ENCODE measurements at places on chromosomes 11 and 22.
A peak's percentile ranks its signal among the peaks of the same experiment; 100 is the strongest.

DNA sequence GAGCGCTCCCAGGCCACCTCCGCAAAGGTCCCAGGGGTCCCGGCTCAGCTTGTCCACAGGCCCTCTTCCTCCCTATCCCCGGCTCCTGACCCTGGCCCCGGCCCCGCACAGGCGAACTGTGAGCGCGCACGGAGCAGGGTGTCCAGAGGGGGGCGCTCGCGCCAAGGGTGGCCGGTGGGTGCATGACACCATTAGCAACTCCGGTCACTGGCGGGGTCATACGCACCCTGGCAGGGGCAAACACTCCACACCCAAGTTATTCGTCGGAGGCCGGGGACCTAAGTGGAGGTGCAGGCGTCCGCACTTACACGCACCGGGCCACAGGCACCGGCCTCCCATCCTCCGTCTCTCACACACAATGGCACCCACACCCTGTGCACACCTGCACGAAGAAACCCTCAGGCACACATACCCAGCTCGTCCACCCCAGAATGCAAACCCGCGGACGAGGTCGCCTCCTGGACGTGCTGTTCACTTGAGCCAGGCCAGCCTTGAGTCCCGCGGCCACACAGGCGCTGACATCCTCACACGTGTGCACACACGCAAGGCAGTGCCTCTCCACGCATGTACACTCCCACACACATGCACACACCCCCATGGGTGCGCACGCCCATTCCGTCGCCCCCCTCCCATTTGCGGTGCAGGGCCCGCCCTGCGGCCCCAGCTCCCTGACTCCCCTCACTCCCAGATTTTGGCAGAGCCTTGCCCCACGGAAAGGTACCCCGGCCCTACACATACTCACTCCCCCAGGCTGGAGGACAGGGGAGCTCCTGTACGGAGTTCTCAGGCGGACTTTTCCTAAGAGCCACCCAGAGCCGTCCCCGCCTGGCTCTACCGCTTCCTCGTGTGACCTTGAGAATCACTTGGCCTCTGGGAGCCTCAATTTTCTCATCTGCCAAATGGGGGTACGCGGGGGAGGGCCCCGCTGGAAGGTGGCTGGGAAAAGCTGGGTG lies at the start of gene RASGRP2:
Gene RASGRP2 (minus strand): TSS at position 552 of the 953 bp plus-strand sequence. CDS start 1,276 bp downstream, outside the sequence.
- peak; percentile 51 for DNase-seq

DNA sequence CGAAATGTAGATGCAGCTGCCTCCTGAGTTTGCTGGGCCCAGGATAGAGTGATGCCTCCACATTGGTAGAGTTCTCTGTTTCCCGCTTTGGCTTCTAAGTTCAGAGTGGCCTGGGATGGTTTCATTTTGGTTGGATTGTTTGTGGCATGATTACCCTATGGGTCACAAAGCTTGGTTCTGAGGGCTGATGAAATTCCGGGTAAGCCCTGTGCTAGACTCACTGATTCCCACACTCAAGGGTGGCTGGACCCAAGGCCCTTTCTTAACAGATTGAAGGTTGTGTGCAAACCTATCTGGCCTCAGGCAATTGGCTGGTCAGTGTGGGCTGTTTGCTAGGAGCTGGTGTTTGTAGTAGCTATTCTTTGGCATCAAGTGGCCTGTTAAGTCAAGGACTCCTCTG lies 158.4 kb downstream of the MYO18B start:
- DNase-seq = no peak

GRCh38 chr11:69981119-69981784 lies 96.9 kb upstream of the ANO1 start:
- DNase-seq = no peak

DNA sequence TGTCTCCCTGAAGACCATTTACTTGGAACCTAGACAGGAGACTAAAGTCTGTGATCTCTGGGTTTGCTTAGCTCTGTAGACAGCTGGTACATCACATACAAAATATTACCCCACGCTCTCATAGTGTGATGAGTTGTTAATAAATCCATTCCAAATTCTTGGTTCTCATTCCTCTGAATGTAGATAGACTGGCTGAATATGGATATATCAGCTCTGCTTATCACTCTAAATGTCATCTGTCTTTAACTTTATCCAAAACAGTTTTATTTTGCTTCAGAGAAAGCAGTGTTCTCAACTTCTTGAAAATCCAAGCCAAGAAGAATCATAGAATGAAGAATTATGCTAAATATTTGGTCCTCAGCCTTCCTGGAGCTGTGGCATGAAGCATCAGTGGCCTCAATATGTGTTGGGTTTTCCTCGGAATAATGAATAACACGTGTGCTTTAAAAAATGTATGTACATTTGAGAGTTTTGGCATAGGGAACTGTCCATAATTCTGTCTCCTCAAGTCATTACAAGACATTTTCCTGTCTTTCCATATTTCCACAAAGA lies 10.5 kb upstream of the LDLRAD3 start:
- no peak for DNase-seq

DNA sequence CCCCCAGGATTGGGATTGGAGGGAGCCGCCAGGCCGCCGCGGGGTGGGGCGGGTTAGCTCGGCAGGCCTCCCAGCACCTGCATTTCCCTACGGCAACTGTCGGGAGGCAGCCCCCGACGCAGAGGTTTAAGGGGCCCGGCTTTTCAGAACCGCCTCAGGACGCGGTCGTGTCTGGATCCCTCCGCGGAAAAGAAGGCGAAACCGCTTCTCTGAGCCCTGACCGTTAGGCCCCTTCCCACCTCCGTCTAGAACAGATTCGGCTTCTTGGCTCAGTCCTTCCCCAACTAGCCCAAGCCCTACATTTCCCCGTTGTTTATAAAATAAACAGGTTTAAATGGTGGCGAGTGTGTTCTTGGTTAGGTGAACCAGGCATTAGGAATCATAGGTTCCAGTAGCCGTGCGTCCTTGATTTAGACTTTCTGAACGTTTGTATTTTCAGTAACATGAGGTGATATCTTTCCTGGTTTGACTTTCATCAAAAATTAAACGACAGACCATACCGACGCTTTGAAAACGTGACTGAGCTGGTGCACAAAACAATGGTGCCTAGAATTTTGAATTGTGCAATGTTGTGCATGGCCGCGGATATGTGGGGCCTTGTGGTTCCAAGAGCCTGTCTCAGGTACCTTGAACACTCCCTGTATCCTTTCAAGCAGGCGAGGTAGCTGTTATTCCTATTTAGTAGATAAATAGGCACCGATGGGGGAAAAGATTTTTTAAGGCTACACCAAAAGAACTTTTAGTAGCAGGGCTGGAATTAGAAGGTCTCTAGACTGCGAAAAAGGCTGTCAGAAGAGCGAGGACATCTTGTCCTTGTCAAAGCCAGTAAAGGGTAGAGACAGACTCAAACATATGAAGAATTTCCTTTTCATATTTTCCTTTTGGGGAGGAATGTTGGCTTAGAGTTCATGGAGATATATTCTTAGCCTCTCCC lies 1.2 kb upstream of the HSPA8 start:
- DNase-seq = peak; percentile 68

GRCh38 chr22:37526376-37526775 lies 7.2 kb upstream of the CARD10 start:
- DNase-seq = no peak

- no peak for DNase-seq
Observed at GRCh38 chr22:35443338-35443737, 43.4 kb downstream of the MCM5 start.

DNA sequence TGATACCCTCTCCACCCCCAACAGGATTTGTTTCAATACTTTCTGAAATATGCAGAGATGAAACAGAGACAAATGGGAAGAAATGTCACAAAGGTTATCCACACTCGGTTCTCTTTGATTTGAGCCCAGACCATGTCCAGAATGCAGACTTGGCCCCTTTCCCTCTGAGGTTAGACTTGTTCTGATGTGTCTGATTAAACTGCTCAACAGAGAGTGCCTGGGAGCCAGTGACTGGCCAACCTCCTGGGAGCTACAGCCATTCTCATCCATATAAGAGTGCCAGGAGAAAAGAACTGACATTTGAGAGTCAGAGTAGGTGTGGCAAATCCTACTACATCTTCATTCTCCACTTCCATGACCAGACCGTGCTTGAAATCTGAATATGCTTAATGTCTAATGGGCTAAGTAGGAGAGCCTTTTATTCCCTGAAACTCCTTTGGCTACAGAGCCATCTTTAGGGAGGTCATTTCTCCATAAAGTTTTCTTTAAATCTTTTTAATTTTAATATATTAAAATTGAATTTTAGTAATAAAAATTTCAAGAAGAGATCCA lies 201.4 kb downstream of the BLID start:
- DNase-seq = no peak

GRCh38 chr11:37352485-37352884 lies 754.4 kb upstream of the RAG2 start:
- peak; percentile 44 for DNase-seq

GRCh38 chr11:22454461-22455090 lies 116.4 kb downstream of the SLC17A6 start:
- DNase-seq = no peak

DNA sequence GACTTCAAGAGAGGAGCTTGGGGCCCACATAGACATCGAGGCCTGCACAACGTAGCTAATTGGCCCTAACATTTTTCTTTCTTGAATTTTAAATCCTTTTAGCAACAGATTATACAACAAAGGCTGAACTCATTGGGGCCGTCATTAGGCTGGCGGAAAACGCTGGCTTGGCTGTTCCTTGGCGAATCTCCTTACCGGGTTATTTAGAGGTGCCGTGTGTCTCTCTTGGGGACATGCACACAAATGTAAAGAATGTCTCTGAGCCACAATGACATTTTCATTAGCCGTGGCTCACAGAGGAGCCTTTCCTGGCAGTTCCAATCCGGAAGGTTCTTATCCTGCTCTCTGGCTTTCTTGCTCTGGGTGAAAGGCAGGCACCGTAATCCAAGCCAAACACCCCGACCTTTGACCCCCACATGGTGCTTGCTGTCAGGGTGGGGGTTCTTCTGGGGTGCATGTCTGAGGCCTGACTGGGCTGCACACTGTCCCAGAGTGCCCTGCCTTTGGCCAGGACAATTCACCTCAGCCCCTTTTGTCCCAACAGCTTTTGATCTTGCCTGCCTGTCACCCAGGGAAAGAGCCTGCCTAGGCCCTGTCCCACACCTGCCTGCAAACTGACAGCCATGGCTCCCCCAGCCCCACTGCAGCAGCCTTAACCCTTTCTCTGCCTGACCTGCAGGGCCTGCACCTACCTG lies 9.2 kb upstream of the FGF3 start:
- peak; percentile 57 for DNase-seq

GRCh38 chr11:30333405-30333804 lies 10.5 kb downstream of the ARL14EP start:
- peak; percentile 47 for DNase-seq

- DNase-seq = no peak
Observed at GRCh38 chr11:128728767-128729587, 35.1 kb downstream of the FLI1 start.

DNA sequence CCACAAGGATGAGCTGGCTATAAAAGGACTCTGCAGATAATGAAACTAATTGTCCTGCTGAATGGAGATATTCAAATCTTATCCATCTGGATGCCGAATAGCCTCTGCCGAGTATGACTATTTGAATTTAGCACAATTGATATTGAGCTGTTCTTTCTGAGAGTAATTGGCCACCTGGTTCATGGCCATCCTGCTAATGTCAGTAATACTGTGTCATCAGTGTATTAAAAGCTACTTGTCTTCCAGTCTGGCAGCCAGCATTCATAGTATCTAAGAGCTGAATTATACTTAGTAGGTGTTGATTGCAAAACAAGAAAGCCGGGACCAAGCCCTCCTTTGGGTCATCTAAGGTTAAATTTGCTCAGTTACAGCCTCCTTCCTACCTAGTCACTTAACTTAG lies 310.7 kb upstream of the NCAM1 start:
- no peak for DNase-seq

GRCh38 chr11:79182794-79183193 lies 258.0 kb downstream of the TENM4 start:
- DNase-seq = no peak

GRCh38 chr11:5992604-5993251 lies 5.9 kb upstream of the OR52L1 start:
- DNase-seq = peak; percentile 60

GRCh38 chr11:31433851-31434250 lies 64.2 kb downstream of the DNAJC24 start:
- peak; percentile 17 for DNase-seq

GRCh38 chr11:65776710-65777141 lies 4.0 kb downstream of the AP5B1 start:
- DNase-seq = no peak
